ENCODE measurements at places on chromosomes 2 and 18. TPM values are rescaled to one million over a fixed set of nuclear protein-coding genes. Genes with fewer than 3 reads are reported as not detected.

DNA sequence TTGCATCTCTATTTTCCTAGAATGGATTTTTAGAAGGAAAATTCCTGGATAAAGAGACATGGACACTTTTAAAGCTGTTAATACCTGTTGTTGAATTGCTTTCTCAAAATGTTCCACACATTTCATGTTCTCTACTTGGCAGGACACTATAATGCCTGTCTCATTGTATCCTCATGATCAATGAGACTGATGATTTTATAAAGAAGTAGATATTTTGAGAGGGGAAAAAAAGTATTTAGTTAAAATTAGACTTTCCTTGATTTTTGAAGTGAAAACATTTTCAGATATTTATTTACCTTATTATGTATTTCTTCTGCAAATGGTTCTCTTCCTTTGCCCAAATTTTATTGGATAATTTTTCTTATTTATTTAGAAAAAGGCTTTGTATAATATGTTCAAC, 242.5 kb downstream of the MYCN start:
- DNase-seq = no peak

DNA sequence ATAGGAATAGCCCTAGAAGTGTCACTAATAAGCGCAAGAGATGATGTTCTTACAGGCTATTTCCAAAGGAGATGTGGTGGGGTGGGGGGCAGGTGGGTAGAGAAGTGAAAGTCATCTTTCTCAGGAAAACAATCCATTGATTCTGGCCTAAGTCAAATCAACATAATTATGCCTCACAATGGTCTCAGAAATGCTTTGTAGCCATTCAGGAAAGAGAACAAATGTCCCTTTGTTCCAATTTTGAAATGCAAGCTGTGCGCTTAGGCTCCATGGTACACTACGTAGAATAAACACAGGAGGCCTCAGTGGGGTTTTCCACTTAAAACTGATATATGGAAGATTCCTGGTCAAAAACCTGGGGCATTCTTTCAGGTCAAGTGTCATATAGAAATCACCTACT, 529.9 kb upstream of the KLHL29 start:
- no peak for DNase-seq

DNA sequence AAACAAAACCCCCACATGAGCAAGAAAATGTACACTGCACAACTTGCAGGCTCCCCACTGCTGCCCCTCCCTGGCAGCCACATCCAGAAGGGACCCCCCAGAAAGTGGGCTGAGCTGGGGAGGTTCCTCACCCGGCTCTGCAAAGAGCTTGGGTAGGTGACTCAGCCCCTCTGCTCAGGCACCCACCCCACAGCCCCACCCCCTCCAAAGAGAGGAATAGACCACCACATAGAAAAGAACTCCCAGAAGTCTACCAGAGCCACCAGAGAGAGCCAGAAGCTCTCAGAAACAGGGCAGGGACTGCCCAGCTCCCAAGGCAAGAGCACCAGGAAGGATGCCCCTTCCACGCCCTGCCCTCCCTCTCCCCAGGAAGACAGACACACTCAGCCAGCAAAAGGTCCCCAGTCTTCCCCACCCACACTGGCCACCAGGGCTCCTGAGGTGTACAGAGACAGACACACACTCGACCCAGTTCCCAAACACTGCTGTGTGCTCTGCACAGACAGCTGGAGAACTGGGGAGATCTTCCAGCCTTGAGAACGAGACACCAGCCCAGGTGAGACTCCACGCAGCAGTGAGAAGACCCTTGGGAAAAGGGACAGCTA, 28.2 kb downstream of the BIN1 start:
- no peak for DNase-seq

- no peak for DNase-seq
Observed at GRCh38 chr2:178227187-178227586, 32.9 kb downstream of the OSBPL6 start.

- no peak for DNase-seq
Observed at GRCh38 chr2:25123682-25124081, 44.7 kb downstream of the POMC start.

DNA sequence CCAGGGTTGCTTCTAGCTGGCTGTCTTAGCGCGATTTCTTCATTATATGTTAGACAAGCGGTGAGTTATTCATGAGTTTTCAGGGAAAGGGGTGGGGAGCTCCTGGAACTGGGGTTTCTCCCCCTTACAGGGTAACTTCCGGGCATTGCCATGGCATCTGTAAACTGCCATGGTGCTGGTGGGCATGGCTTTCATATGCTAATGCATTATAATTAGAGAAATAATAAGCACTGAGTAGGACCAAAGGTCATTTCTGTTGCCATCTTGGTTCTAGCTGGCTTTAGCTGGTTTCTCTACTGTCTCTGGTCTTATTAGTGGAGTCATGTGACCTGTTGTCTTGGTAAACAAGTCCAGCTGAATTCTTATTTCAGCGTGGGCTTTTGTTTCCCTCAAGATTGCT, 5.5 kb upstream of the SNTG2 start:
- no peak for DNase-seq

EML6 gene
- total RNA-seq = 2.4 TPM

DNA sequence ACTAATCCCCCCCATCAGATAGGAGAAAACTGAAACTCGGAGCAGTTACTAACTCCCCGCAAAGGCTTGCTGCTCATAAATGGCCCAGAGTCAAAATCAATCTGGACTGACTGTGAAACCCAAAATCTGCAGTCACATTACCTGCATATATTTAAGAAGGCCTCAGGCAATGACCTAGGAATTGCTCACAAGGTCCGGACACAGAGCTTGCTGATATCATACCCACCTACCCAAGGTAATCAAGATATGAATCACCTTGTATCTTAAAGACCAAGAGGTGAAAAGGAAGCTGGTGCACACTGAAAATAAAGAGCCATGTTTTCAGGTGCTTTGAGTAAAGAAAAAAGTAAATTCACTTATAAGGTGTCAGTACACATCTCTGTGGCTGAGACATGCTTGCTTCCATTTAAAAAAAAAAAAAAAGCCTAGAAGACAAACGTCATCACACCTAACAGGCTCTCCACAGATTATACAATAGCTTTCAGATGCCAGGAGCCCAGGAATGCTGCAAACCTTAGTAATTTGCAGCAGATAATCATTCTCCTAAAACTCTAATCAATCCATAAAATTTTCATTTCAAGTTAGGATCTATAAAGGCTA, 195.4 kb downstream of the ZEB2 start:
- no peak for DNase-seq

- no peak for DNase-seq
Observed at GRCh38 chr2:59217360-59217759, 976.2 kb upstream of the FANCL start.

DNA sequence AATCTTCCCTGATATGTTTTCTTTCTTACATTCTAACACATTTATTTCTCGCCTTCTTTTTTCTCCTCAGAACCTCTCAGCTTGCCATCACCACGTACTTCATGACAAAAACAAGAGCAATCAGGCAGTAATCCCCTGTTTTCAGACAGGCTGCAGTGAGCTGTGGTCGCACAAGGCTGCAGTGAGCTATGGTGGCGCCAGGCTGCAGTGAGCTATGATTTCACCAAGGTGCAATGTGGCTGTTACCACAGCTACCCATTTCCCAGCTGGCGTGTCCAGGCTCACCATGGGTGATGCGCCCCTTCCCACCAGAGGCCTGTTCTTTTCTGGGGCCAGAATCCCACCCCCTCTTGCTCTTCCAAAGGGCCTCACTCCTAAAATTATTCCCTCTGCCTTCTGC, 25.8 kb downstream of the TCF23 start:
- no peak for DNase-seq

TUBA4B gene
- total RNA-seq = not detected

DLGAP1 gene
- not detected for total RNA-seq

BOLL gene
- total RNA-seq = not detected

DNA sequence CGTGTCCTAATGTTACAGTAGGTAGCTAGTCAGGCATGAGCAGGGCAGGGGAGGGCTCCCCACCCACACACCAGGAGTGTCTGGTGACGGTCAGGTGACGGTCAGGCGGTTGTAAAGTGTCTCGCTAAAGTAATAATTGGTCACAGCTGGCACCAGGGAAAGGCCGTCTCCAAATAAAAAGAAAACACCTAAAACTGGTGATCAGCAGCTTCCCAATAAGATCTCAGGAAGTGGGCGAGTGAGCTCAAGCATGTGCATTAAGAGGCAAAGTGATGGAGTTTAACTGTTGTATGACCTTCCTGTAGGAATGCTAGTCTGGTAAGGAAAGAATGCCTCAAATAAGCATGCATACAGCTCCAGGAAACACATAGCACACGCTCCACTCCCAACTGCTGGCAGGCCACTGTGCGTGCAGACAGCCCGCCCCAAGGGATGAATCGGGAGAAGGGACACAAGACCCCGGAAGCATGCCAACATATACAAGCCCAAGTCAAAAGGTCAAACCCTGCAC, 177.1 kb downstream of the RNF144A start:
- no peak for DNase-seq

- DNase-seq = no peak
Observed at GRCh38 chr2:239586651-239587310, 186.0 kb upstream of the HDAC4 start.

CCDC74A gene
- total RNA-seq = 3.7 TPM

FOSL2 gene
- 99.3 TPM for total RNA-seq

- no peak for DNase-seq
Observed at GRCh38 chr2:99634234-99634633, 144.4 kb upstream of the REV1 start.

DNA sequence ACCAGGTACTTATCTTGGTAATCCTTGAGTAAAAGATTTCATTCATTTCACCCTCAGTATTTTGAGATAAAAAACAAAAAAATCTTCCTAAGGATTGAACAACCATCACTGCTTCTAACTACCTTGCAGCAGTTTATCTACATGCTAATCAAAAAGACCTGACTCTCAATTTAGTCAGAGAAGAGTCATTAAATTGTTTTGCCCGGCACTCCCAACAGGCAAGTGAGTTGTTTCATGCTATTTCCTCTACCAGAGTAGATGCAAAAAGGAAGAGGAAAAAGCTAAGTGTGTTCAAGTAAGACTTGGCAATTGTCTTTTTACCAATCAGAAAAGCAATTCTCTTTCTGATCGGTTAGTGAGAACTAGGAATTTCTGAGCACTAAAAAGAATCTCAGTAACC, 39.5 kb downstream of the MYO5B start:
- DNase-seq = no peak

DNA sequence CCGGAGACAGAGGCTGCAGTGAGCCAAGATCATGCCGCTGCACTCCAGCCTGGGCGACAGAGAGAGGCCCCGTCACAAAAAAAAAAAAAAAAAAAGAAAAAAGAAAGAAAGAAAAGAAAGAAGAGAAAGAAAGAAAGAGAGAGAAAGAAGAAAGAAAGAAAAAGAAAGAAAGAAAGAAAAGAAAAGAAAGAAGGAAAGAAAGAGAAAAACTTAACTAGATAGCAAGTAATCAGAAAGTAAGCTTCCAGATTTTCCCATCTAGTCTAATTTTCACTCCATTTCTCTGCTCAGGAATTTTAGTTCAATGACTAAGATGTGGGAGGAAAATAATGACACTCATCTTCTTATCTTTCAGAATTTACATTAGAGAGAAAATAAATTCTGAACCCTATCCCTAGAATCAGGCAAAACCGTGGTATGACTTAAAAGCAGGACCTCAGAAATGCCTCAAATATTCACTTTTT, 2.4 kb downstream of the GFPT1 start:
- no peak for DNase-seq

DNA sequence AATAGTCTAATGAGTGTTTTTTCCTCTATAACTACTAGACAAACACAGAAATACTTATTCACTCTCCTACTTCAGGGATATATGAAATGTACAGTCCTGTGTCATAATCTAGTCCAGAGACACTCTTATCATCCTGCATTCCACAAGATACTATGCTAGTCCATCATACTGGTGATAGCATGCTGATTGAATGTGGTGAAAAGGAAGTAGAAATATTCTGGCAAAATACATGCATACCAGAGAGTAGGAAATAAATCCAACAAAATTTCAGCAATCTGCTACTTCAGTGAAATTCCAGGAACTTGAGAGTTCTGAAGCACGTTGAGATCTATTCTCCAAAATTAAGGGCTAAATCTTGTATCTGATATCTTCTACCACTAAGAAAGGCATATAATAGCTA, 353.9 kb downstream of the PID1 start:
- DNase-seq = no peak

GRCh38 chr2:118834440-118834810, 13.0 kb downstream of the EN1 start:
- no peak for DNase-seq

ERMN gene
- 1.6 TPM for total RNA-seq

TMEM169 gene
- total RNA-seq = 1.8 TPM

ABCG5 gene
- not detected for total RNA-seq

- no peak for DNase-seq
Observed at GRCh38 chr18:61606759-61607158, 273.5 kb downstream of the CDH20 start.

INHA gene
- not detected for total RNA-seq

DNA sequence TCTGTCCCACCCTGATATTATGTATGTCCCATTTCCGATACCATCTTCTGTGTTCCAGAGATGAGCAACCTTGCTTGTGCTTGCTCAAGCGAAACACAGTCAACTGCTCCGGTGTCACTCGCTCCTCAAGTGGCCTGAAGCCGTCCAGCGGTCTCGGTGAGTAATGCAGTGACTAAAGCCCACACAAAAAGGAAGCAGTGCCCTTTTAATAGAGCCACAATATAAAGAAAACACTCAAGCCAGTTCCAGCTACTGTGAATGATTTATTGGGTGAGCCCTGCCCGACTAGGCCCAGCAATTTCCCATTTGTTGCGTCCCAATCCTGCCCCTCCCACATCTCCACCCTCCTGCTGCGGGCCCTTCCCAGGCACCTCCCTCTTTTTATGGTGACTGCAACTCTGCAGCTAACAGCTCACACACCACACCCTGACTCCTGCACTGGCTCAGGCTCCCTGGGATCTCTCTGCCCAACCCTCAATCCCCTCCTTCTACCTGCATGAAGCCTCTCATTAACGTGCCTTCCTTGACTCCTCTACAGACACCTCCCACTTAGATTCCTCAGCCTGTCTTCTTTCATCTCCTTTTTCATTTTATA, 44.2 kb upstream of the DSC1 start:
- no peak for DNase-seq

DNA sequence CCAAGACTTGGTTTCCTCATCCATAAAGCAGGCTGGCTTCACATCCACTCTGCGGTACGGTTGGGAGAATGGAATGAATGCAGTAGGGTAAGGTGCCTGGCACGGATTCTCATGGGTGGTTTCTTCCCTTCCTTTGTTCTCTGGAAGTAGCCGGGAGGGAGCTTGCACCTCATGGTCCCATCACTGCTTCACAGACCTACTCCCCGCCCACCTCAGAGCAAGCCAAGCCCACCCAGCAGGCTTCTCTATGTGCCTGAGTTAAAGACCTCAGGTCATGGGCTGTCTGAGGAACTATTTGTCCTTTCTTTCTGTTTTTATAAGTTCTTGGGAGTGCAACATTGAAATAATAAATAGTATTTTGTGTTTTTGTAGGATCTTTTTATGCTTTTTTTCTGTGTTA, 3.5 kb downstream of the DCDC2C start:
- no peak for DNase-seq

RFTN2 gene
- total RNA-seq = not detected

IL36G gene
- not detected for total RNA-seq

- DNase-seq = no peak
Observed at GRCh38 chr2:10610213-10610910, 79.4 kb downstream of the NOL10 start.

Measured in activated naive CD4-positive, alpha-beta T cell treated with anti-CD3 and anti-CD28 coated beads, Interleukin-2, amount 50 U/mL, for 72 hours (primary cell).